ENCODE measurements at places on chromosomes 1 and 21. TPM values are rescaled to one million over a fixed set of nuclear protein-coding genes. Genes with fewer than 3 reads are reported as not detected.

CLDN19 gene
- not detected for total RNA-seq

DNA sequence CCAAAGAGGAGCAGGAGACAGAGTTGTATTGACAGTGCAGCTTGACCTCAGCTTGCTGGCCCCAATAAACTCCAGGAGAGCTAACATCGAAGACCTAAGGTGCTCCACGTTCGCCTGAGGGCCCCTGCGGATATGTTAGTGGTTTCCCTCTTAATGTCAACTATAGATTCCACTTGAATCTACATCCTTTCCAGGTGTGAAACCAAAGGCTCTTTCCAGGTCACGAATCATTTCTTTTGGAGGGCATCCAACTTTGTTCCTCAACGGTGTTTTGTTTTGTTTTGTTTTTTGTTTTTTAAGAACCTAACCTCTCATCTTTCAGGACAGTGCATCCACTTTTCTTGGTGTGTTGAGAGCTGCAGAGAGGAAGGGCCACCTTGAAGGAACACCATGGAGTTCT, 267.6 kb upstream of the SGIP1 start:
- peak; percentile 63 for DNase-seq

TNFAIP8L2 gene
- not detected for total RNA-seq

- DNase-seq: no peak
Observed at GRCh38 chr1:187054862-187055757, 226.4 kb downstream of the PLA2G4A start.

Measured in foreskin keratinocyte (primary cell).